ENCODE measurements at places on chromosomes 13 and 19. TPM values are rescaled to one million over a fixed set of nuclear protein-coding genes. Genes with fewer than 3 reads are reported as not detected.
A peak's percentile ranks its signal among the peaks of the same experiment; 100 is the strongest.

The CEACAM8 gene
- polyA plus RNA-seq = not detected

The CD22 gene
- 0.11 TPM for polyA plus RNA-seq

The ZNF135 gene
- 2.0 TPM for polyA plus RNA-seq

The C19orf85 gene
- not detected for polyA plus RNA-seq

The ZNF805 gene
- 2.4 TPM for polyA plus RNA-seq

The APLP1 gene
- 19.0 TPM for polyA plus RNA-seq

The PSG7 gene
- not detected for polyA plus RNA-seq

The CCL25 gene
- polyA plus RNA-seq = not detected

The IZUMO2 gene
- polyA plus RNA-seq = not detected

The MYDGF gene
- 33.1 TPM for polyA plus RNA-seq

The ANKLE1 gene
- 0.08 TPM for polyA plus RNA-seq

The LRRC63 gene
- not detected for polyA plus RNA-seq

The OR7D2 gene
- polyA plus RNA-seq = not detected

The SIGLEC5 gene
- polyA plus RNA-seq = not detected

GRCh38 chr13:37736045-37736444, 133.5 kb downstream of the TRPC4 start:
- no peak for DNase-seq

DNA sequence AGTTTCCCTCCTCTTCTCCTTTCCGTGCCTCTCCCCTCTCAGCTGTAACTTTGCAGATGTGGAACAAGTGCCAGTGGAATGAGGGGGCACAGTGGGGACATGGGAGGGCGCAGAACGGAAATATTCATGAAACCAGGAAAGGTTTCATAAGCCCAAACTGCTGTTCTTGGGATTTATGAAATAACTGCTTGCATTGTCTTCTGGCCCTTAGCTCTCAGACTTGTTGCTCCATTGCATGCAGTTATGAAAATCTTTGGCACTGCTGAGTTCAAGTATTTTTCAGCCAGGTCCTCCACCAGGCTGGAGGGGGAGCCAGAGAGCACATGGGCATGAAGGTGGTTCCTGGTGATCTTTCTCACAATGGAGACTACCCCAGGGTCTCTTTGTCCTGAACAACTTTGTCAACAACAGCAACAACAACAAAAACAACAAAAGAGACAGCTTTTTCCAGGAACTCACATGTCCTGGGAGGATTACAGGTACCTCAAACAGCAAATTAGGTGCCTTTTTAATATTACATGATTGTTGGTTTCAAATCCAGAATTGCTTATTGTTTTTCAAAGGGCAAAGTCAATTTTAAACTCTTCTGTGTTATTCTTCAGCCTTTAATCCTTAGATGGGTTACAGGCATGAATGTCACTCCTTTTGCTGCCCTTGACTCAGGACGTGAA, 1.5 kb downstream of the RGCC start:
- peak; percentile 49 for DNase-seq

DNA sequence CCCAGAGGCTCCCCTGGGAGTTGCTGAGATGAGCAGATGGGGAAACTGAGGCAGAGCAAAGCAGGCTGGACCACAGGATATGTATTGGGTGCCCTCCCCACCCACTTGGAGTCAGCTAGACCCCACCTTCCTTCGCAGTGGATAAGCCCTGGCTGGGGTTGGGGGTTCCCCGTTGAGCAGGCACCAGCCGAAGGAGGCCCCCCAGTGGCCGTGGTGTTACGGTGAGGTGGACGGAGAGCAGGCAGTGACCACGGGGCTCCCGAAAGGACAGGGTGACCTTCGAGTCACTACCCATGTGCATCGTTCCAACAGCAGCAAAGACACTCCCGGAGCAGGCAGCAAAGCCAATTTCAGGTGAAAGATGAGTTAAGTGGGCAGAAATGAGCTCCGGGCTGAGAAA, 62.4 kb upstream of the ADGRE5 start:
- no peak for DNase-seq

- peak; percentile 70 for DNase-seq
Observed at GRCh38 chr19:11382898-11383705, 1.0 kb downstream of the EPOR start.

- no peak for DNase-seq
Observed at GRCh38 chr13:87821512-87821911, 150.3 kb downstream of the SLITRK5 start.

DNA sequence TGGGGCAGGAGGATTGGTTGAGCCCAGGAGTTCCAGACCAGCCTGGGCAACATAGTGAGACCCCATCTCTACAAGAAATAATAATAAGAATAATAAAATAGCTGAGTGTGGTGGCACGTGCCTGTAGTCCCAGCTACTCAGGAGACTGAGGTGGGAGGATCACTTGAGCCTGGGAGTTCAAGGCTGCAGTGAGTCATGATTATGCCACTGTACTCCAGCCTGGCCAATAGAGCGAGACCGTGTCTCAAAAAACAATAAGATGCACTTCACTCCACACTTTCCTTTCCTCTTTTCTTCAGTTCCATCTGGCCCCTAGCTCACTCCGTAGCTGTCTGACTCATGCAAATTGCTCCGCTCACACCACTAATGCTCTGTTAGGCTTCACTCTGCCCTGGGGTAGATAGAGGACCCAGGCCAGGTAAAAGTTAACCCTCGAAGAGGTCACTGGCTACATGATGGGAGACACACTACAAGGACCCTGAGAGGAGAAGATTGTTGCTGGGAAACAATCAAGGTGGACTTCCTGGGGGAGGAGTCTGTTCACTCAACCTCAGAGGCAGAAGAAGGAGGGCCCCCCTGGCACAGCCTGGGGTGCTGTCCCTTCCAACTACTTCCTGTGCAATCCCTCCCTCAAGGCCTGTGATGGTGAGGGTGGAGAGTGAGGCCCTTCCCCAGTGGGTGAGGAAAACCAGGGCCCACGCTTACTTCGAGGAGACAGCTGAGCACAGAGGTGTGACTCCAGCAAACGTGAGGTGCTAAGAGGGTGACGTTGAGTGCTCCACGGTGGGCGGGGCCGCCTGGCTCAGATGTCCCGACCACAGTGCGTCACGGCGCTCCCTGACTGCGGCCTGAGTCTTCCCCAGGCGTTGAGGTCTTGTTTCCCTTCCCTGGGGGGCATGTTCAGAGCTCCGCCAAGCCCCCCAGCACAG, 8.8 kb upstream of the TNFSF9 start:
- DNase-seq = no peak

DNA sequence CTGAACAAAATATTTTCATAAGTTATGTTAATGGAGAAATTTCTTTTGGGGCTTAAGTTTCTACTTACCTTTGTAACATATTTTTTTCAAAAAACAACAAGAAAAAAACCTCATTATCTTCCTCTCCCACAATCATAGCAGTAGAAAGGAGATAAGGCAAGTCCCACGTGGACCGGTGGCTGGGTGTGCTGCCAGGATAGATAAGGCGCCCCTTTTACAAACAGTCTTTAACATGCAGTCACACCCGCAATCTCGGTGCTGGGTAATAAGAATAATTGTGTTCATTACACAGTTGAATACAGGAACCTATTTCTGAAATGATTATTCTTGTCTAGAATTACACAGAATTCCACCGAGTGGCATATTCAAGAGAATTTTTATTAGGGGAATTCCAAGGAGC, 1202.3 kb downstream of the UQCRFS1 start:
- no peak for DNase-seq

DNA sequence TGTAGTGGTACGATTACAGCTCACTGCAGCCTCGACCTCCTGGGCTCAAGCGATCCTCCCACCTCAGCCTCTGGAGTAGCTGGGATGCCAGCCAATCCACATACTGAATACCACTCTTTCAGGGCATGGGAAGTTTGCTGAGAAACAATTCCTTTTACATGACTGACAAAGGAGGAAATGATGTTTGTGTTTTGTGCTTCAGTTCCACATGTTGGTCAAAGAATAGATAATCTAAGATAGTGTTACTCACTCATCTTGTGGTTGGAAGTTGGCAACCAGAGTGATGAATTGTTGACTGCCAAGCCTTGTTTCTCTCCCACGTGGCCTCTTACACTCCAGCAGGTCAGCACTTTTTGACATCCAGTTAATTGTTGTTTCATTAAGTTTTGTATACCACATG, 7.6 kb downstream of the MBD3L2B start:
- no peak for DNase-seq

DNA sequence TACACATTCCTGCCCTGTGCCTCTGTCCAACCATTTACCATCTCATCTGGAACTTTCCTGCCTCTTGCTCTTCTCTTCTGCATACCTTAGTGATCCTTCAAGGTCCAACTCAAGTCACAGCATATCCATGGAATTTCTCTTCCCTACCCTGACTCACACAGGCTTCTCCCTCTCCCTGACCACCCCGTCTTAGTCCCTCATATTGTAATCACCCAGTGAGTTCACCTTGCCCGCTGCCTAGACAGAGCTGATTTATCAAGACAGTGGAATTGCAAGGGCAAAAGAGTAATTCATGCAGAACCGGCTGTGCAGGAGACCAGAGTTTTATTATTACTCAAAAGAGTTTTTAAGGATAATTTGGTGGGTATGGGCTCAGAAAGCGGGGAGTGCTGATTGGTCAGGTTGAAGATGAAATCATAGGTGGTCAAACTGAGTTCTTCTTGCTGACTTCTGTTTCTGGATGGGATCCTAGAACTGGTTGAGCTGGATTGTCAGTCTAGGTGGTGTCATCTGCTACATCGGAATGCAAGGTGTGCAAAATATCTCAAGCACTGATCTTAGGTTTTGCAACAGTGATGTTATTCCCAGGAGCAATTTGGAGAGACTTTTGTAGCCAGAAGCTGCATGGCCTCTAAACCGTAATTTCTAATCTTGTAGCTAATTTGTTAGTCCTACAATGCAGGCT, 67.2 kb downstream of the HSPH1 start:
- no peak for DNase-seq

- DNase-seq = no peak
Observed at GRCh38 chr13:88958821-88959220, 1287.7 kb downstream of the SLITRK5 start.

DNA sequence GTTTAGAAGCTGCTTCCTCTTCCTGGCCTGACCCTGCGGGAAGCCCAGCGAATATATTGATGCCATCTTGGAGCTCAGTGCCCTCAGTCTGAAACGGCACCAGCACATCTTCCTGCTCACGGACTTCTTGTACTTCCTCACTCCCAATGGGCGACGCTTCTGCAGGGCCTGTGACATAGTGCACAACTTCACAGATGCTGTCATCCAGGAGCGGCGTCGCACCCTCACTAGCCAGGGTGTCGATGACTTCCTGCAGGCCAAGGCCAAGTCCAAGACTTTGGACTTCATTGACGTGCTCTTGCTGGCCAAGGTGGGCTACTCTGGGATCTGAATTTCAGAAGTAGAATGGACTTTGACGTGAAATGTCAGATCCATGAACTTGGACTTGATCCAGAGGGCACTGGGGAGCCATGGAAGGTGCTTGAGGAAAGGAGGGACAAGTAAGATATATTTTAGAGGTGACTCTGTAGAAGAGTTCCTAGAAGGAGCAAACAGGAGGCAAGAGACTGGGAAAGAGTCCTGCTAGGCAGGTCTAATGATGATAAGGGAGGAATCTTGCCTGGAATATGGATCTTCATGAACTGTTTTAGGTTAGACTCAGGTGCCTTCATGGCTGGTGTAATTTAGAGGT, 38.4 kb upstream of the CYP4F8 start:
- DNase-seq = no peak

GRCh38 chr19:18662972-18663732, 20.3 kb upstream of the CRTC1 start:
- DNase-seq = no peak

DNA sequence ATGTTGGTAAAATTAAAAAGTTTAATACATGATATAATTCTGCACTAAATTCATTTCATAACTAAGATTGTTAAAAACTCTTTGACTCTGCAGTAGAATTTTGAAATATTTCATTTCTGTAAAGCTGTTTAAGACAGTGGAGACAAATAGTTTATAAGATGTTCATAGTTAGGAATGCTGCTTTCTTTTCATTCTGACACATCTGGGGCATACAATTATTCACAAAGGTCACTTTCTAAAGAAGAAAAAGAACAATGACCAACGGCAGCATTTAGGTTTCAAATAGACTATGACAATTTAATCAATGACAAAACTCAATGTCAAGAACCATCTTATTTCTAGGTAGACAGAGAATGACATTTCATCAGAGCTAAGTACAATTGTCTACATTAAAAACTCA, 1422.1 kb downstream of the PCDH9 start:
- DNase-seq = no peak

DNA sequence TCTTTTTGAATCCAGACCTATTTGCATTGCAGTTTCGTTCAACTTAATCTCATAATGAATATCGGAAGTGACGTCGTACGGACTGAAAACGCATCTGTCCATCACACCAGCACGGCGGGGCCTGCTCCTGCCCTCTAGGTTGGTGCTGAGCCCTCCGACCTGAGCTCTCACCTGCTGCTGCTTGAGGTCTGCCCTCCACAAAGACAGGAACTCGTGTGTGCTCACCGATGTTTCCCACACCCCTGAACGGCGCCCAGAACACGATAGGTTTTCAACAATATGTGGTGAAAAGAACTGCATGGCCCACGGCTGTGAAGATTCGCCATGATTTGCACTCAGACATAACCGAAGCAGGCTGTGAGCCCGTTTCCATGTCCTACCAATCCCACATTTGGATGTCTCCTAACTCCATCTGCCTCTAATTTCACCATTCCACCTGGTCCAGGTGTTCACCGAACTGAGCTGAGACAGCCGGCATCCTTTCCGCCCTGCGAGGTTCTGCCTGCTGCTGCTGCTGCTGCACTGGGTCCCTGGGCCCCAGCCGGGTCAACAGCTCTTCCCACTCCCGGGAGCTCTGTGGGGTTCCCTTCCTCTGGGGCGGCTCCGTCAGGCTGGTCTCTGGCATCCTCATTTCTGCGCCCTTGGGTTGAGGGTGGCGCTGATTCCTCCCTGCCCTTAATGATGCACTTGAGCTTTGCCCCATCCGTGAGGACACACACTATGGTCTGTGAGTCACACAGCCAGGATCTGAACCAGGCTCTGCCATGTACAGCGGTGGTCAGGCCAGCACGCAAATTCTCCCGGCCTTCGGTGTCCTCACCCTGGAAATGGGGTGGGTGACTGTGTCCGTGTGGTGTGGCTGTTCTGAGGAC, 20.9 kb downstream of the GRTP1 start:
- peak; percentile 9 for DNase-seq

GRCh38 chr19:31074199-31075125, 274.8 kb downstream of the TSHZ3 start:
- no peak for DNase-seq

DNA sequence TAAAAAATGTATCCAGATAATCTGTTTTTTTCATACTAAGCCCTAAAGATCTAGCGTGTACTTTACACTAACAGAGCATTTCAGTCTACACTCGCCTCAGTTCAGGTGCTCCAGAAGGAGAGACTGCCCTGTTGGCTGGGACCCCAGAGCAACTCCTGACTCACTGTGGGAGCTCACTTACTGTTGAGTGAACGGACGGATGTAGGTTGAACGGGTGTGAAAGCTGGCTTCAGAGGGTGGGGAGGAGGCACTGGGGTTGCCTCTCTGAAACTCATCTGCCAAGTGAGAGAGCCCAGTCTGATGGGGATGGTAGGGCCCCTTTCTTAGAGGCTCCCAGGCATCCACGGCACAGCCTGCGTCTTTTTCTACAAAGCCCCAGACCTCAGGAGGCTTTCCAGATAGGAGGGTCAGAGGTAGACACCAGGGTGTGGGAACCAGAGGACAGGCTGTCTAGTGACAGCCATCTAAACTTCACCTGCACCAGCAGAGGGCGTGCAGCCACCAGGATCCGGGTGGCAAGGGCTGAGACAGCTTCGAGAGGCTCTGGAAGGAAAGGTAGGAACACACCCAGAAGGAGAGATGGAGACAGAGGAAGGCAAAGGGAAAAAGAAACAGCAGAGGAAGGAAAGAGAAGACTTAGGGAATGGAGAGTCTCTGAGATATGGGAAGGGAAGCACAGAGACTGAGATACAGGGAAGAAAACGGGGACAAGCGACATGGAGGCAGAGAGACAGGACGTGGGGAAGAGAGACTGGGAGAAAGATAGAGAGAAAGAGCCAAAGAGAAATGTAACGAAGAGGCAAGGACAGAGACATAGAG, 3.7 kb downstream of the KASH5 start:
- peak; percentile 66 for DNase-seq
